A549 treated with RU486 at 1 μM for 4 hours (cell line): ENCODE measurements at places on chromosomes 12 and 14. TPM values are rescaled to one million over a fixed set of nuclear protein-coding genes. Genes with fewer than 3 reads are reported as not detected.

SMIM41 gene
- total RNA-seq: not detected in 5 replicates

ARHGAP9 gene
- total RNA-seq: 0.22 to 0.68 TPM (median 0.35 TPM) in 5 replicates

APOF gene
- total RNA-seq: not detected in 5 replicates

LTBP2 gene
- total RNA-seq: 8.0 to 14.0 TPM (median 10.1 TPM) in 5 replicates
